ENCODE measurements at places on chromosomes 6 and 20.

- no peak for DNase-seq
Observed at GRCh38 chr6:30037182-30037788, 23.8 kb upstream of the POLR1H start.

GRCh38 chr6:169083508-169083874 is 170.2 kb downstream of the THBS2 start:
- DNase-seq = no peak

GRCh38 chr6:19472153-19472552 is 365.0 kb upstream of the ID4 start:
- no peak for DNase-seq

GRCh38 chr6:75217193-75217592 is 11.3 kb upstream of the COL12A1 start:
- DNase-seq = no peak
